Sigmoid colon (tissue), 7 donors: ENCODE measurements at places on chromosomes 11 and 22. TPM values are rescaled to one million over a fixed set of nuclear protein-coding genes. Genes with fewer than 3 reads are reported as not detected.

SYT12 gene
- total RNA-seq = not detected

CEND1 gene
- 2.2 TPM for total RNA-seq

SHANK2 gene
- 13.3 TPM for total RNA-seq

TNNT3 gene
- total RNA-seq = not detected

SPON1 gene
- total RNA-seq = 36.8 TPM

TOMM22 gene
- 37.7 TPM for total RNA-seq

CHRM1 gene
- total RNA-seq = 0.36 TPM

MAPK11 gene
- total RNA-seq = 2.9 TPM

ISX gene
- total RNA-seq = not detected

MUC5B gene
- total RNA-seq = not detected

C11orf68 gene
- 22.1 TPM for total RNA-seq

KCNJ1 gene
- not detected for total RNA-seq

KLHL35 gene
- total RNA-seq = not detected

PRRG4 gene
- 2.1 TPM for total RNA-seq

KCNJ11 gene
- total RNA-seq = 0.16 TPM

CRKL gene
- total RNA-seq = 35.6 TPM
